ENCODE measurements at places on chromosomes 2 and 18.

- DNase-seq = no peak
These were observed 3.5 kb downstream of the GULP1 start for GRCh38 chr2:188295067-188295685.

GRCh38 chr2:39620067-39620466 is 45.6 kb upstream of the TMEM178A start:
- DNase-seq = peak; percentile 23

- DNase-seq = no peak
These were observed 120.6 kb upstream of the ZBTB14 start for GRCh38 chr18:5416112-5416511.

GRCh38 chr2:162974771-162975170 is 136.2 kb upstream of the KCNH7 start:
- no peak for DNase-seq

- DNase-seq = no peak
These were observed 846.9 kb upstream of the ACVR2A start for GRCh38 chr2:146997945-146998344.

GRCh38 chr2:225788571-225789094 is 389.1 kb downstream of the NYAP2 start:
- no peak for DNase-seq

GRCh38 chr2:109054865-109055264 is 65.8 kb upstream of the EDAR start:
- no peak for DNase-seq

- DNase-seq = no peak
These were observed 102.4 kb downstream of the TRIB2 start for GRCh38 chr2:12819103-12819475.

- no peak for DNase-seq
These were observed 210.0 kb upstream of the SALL3 start for GRCh38 chr18:78769502-78770105.

DNA sequence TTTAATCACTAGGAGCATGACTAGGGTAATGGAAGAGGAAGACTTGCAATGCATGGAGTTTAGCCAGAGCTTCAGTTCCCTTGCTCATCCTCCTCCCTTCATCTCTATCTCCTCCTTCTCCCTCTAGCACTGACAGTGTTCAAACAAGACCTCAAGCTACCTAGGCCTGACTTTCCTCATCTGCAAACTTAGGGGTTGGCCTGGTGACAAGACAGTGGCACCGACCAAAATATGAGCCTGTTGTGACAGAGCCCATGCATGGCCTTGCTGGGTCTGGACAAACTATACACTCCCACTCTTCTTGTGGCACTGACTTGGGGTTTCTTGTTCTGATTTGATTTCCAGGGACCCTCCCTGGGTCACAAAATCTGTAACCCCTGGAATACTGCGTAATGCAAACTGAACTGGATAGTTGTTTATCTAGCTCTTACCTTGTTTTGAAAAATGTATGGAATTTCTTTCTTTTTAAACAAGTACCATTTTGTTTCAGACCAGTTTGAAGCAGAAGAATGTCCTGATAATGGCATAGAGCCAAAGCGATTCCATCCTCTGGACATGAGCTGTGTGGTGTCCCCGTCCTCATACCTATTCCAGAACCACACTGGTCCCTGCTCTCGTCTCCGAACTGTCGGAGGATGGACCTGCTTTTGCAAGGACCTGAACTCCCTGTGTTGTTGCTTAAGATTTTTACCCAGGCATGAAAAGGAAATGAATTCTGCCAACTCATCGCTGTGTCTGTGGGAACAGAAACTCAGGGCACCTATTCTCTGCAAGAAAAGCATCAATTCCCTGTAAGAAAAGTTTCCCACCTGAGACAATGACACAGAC is 33.4 kb upstream of the PPP4R1 start:
- no peak for DNase-seq

DNA sequence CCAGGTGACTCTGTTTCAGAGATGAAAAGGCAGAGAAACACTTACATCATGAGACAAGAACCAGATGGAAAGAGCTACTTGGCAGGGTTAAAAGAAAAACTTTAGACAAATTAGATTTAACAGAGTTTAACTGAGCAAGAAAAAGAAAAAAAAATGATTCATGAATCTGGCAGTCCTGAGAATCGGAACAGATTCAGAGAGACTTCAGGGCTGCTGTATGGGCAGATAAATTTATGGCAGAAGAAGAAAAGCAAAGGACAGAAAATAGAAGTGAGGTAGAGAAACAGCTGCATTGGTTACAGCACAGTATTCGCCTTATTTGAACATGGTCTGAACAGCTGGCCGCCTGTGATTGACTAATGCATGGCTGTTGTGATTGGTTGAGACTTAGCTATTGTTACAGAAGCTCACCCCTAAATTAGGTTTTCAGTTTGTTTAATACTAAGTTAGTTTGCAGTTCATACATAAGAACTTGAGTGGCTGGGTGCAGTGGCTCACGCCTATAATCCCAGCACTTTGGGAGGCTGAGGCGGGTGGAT is 43.0 kb upstream of the RHOB start:
- DNase-seq = no peak

DNA sequence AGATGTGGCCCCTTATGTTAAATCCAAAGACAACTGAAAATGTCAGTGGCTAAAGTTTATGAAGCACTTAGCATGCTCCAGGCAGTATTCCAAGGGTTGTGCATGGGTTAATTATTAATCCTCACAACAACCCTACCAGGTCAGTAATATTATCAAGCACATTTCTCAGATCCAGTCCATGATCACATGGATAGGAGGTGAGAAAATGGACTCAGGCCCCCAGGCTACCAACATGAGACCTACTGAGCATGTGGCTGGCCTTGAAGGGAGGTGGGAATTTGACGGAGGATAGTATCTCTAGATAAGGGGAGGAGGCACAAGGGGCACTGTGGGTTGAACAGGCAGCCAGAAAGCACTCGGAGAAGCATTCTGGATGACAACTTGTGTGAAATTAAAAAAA is 412.0 kb downstream of the MEIS1 start:
- DNase-seq = no peak

DNA sequence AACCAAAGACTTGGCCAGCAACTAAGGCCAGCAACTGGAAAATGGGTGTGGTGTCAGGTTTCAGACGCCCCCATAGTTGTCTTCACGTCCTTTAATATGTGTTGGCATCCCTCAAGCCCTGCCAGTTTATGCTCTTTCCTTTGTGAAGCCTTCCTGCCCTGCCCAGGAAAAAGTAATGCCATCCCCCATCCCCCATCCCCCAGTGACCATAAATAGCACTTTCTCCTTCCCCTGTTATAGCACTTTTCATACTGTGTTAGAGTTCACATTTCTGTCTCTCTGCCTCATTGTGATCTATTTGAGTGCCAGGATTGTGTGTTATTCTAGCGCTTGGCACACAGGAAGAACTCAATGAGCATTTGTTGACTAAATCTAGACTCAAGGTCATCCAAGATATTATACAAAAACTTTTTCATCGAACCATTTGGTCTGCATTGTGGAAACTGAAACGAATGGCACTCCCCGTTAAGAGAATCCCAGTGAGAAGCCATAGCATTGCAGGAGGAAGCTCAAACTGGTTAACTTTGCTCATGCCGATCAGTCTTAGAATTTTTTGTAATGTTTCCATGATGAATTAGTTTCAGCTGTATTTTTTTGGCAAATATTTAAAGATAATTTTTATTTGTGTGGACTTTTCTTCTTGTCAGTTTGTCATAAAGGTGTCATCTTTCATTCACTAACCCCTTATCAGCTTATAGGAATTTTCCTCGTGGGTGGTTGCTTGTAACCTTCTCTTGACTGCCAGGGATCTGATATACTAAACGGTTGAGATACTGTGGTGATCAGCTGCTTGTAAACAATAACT is 15.7 kb downstream of the CRIM1 start:
- DNase-seq = no peak

- DNase-seq = no peak
These were observed 299.2 kb upstream of the TFPI start for GRCh38 chr2:187853381-187853791.

- no peak for DNase-seq
These were observed 245.5 kb upstream of the KCNJ3 start for GRCh38 chr2:154452906-154453493.

DNA sequence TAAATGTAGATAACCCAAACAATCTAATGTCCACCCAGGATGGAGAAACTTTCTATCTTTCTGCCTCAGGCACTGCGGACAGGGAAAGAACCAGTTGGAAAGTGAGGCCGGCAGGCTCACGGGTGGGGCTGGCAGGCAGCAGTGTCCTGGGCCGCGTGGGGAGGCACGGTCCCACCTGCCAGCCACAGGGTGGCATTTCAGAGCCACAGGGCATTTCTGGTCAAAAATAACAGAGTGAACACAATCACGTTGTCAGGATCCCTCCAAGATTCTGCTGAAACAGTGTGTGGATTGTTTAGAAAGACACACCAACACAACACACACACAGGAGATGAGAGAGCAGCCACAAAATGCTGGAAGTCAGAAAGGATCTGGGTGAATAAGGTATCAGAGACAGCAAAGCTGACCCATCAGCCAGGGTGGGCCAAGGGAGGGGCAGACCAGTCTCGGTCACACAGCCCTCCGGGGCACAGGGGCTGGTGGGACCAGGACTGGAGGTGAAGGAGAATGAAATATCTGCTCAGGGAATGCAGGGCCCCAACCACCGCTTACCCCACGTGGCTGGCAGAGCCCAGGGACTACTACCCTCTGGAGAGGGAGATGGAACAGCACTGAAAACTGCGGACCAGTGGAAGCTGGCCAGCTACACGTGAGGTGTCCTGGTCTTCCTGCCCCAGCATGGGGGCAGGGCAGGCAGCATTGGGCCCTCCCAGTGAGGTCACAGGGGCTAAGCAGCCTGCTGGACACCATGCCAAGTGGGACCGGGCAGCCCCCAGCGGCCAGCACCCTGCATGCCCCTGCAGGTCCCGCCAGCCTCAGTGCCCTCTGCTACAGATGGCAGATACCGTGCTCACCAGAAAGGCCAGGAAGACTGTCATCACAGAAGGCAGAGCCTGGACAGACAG is 173.9 kb downstream of the HDAC4 start:
- no peak for DNase-seq

GRCh38 chr2:111898703-111899514 is 502 bp downstream of the MERTK start:
- peak; percentile 19 for DNase-seq

GRCh38 chr2:170743530-170744239 is 26.5 kb upstream of the ERICH2 start:
- no peak for DNase-seq

DNA sequence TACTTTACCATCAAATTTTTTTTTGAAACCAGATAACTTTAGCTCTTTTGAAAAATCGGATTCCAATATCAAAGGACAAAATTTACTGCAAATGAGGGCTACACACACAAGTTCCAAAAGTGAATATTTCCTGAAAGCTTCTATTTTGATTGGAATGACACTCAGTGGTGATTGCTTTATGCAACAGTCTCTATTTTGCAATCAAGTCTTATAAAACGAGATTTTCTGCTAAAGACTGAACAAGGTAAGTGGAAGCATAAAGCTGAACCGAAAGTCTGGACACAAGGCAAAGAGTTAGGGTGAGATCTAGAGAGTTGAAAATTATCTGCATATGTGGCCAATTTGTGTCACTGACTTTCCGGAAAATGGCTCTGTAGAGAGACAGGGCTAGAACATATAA is 145.0 kb upstream of the OSR1 start:
- DNase-seq = no peak

- peak; percentile 10 for DNase-seq
These were observed 830 bp downstream of the DNER start for GRCh38 chr2:229713371-229714079.

GRCh38 chr2:149597668-149598326 is 10.2 kb upstream of the MMADHC start:
- peak; percentile 20 for DNase-seq

- DNase-seq = no peak
These were observed 13.7 kb upstream of the OTOF start for GRCh38 chr2:26491563-26492167.

DNA sequence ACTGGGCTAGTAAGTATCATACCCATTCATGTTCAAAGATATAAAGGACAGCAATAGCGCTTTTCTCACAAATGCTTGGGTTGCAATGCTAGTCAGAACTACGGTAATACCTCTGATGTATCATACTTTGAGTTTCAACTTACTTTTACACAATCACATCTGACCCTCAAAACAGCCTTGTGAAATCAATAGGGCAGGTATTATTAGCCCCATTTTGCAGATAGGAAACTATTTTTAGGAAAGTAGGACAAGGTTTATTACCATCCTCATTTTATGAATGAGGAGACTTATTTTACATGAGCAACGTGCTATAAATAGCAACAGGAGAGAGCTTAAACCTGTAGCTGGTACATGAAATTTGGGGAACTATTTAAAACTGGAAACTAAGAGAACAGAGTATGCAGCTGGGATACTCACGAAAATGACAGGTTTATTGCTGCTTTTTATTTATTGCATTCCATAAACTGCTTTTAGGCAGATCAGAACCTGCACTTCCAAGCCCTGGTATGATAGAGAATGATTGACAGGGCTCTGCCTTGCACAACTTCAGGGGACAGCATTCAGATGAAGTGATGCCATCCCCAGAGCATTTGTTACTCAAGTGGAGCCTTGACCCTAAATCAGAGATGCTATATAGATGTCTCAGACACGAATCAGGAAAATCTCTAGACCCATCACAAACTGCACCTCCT is 42.4 kb upstream of the PPM1B start:
- DNase-seq = no peak

DNA sequence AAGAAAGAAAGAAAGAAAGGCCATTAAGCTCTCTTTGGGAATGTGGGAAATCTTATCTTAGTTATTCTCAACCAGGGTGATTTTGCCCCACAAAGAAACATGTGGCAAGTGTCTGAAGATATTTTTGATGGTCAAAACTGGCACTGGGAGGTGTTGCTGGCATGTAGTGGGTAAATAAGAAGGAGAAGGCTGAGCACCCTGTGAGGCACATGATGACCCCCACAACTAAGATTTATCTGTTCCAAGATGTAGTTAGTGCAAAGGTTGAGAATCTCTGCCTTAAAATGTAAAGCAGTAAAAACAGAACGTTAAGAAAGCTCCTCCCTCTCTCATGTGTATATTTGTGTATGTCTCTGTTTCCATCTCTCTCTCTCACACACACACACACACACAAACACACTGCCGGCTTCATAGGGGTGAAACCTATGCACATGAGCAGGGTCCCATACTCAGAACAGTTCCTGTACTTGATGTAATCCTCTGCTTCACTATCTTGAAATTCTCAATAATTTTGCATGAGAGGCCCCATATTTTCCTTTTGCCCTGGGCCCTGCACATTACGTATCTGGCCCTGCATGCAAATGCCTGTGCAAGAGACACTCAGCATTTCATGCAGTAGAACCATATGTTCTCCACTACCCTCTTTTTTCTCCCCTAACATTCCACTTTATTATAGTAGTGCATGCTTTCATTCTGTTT is 94.3 kb downstream of the MREG start:
- no peak for DNase-seq

DNA sequence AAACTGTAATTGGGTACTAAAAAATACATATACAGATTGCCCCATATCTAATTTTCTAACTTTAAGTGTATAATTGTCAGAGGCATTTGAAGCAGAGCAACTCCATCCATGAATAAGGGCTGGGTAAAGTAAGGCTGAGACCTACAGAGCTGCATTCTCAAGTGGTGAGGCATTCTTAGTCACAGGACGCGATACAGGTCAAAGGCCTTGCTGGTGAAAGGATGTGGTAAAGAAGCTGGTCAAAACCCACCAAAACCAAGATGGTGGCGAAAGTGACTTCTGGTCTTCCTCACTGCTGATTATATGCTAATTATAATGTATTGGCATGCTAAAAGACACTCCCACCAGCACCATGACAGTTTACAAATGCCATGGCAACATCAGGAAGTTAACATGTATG is 50.0 kb downstream of the SLC8A1 start:
- DNase-seq = no peak

Data from stimulated activated naive CD8-positive, alpha-beta T cell treated with anti-CD3 and anti-CD28 coated beads, Interleukin-15, Interleukin-2, amounts not matched to agents 100 U/mL and 50 U/mL, for 24 hours (primary cell).